ENCODE measurements at places on chromosomes 1 and 21. TPM values are rescaled to one million over a fixed set of nuclear protein-coding genes. Genes with fewer than 3 reads are reported as not detected.

Gene PCP4L1
- 1.2 TPM for total RNA-seq

DNA sequence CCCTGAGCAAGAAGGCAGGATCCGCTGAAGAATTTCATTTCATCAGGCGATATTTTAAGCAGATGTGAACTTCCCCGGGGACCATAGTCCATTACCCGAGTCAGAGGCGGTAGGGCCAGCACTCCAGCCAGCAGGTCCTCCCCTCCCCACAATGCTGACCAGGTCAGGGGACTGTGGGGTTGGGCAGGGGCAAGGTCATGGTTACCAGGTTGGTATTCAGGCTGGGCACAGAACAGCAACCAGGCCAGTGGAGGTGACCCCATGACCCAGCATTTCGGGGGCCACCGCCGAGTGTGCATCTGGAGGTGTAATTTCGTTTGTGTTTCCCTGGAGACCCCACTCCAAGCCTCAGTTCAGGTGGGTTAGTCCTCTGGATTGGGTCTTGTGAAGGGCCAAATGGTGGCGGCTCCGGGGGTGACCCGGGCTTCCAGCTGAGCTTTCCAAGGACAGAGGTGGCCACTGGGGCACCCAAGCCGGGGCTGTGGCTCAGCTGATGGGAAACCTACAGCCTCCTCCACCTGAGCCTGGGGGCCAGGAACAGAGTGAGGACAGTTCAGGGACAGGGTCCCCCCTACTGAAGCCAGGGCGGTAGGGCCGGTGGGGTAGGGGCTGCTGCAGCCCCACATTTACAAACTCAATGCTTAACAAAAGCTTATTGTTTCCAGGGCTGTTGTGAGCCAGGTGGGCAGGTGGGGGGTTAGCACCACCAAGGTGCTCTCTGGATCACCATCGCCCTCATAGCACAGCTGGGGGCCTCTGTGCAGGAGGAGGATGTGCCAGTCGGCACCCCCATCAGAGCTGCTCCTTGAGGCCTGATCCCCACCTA lies 2.8 kb downstream of the PRDM16 start:
- no peaks in the 10 kb centered on the region for H3K36me3 ChIP-seq
- no peak overlapping the region for H3K4me3 ChIP-seq
- no peaks in the 10 kb centered on the region for H3K4me1 ChIP-seq
- no peak overlapping the region for H3K27ac ChIP-seq
- peaks cover 6% of the 10 kb centered on the region for H3K27me3 ChIP-seq

GRCh38 chr21:32141318-32141633 lies 137.6 kb downstream of the MIS18A start:
- no peaks in the 10 kb centered on the region for H3K4me1 ChIP-seq
- no peak overlapping the region for H3K27ac ChIP-seq

Gene SLAMF6
- total RNA-seq: 48.8 TPM

Gene TRIM67
- not detected for total RNA-seq

DNA sequence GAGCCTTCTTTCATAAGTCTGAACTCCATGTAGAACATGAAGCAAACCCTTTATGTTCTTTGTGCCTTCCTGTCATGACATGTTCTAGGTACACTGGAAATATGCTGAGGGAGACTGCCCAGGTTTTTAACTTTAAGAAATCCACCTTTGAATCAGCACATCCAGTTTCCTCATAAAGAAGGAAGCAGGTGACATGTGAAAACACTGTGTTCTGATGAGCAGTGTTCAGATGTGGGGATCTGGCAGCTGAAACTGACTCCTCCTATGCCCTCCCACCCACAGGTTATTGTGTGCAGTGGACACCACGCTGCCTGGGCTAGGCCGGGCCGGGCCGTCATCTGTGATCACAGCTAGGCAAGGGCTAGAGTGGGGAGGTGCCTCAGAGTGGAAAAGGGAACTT lies 51.1 kb downstream of the CNN3 start:
- no peaks in the 10 kb centered on the region for H3K27me3 ChIP-seq
- peaks cover 7% of the 10 kb centered on the region for H3K4me1 ChIP-seq
- no peaks in the 10 kb centered on the region for H3K36me3 ChIP-seq

DNA sequence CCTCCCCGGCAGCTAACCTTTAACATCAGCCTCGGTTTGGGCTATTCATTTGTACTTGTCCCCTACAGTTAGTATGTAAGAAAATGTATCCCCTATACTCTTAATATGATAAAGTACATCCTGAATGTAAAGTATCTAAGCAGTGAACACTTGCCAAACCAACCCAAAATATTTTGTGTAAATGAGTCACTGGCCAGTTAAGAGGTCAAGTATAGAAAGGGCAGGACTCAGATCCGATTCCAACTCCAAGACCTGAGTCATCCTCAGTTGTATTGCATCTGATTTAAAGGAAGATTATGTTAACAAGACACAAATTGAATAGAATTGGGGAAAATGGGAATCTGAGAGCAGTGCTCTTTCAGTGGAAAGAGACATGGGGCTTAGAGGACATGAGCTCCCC lies 84.4 kb downstream of the CD58 start:
- DNase-seq: no peak
- no peaks in the 10 kb centered on the region for H3K27me3 ChIP-seq
- H3K4me1 ChIP-seq: peaks cover 11% of the 10 kb centered on the region
- H3K4me3 ChIP-seq: no peak overlapping the region
- no peak overlapping the region for H3K27ac ChIP-seq

GRCh38 chr1:195939844-195940243 lies 668.4 kb downstream of the KCNT2 start:
- no peaks in the 10 kb centered on the region for H3K27me3 ChIP-seq
- H3K36me3 ChIP-seq: no peaks in the 10 kb centered on the region
- H3K4me3 ChIP-seq: no peak overlapping the region
- no peak overlapping the region for H3K27ac ChIP-seq
- no peaks in the 10 kb centered on the region for H3K4me1 ChIP-seq

DNA sequence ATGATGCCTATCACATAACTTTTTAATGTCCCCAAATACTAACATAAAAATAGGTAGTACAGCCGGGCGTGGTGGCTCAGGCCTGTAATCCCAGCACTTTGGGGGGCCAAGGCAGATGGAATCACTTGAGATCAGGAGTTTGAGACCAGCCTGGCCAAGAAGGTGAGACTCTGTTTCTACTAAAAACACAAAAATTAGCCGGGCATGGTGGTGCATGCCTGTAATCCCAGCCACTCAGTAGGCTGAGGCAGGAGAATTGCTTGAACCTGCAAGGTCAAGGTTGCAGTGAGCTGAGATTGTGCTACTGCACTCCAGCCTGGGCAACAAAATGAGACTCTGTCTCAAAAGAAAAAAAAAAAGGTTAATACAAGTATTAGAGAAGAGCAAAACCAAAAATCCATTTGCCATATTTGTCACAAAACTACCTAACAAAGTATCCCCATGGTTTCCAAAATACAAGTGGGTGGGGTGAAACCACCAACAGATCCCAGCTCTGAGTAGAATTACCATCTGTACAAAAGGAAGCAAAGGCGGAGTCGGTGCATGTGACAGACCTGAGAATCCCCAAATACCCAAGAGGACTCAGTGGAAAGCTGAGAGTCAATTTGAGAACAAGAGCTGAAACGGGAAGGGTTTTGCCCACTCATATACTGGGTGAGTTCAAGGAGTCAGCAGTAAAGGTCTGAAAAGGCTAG lies 113.2 kb downstream of the TOMM20 start:
- peaks cover 98% of the 10 kb centered on the region for H3K4me1 ChIP-seq
- DNase-seq: peak; percentile 71
- H3K4me3 ChIP-seq: peak overlapping the region; percentile 62
- H3K27me3 ChIP-seq: no peaks in the 10 kb centered on the region
- H3K36me3 ChIP-seq: peaks cover 19% of the 10 kb centered on the region

- peak; percentile 84 for DNase-seq
- peaks cover 9% of the 10 kb centered on the region for H3K27me3 ChIP-seq
These were observed 48.0 kb upstream of the SLC19A1 start for GRCh38 chr21:45590246-45590725.

Gene LCE1E
- not detected for total RNA-seq

GRCh38 chr1:3312898-3313575 lies 141.4 kb upstream of the ARHGEF16 start:
- H3K4me3 ChIP-seq: peak overlapping the region; percentile 40
- H3K36me3 ChIP-seq: peaks cover 5% of the 10 kb centered on the region
- peak; percentile 81 for DNase-seq
- H3K4me1 ChIP-seq: peaks cover 10% of the 10 kb centered on the region
- no peak overlapping the region for H3K27ac ChIP-seq

Gene S100A14
- 0.26 TPM for total RNA-seq

- no peak overlapping the region for H3K27ac ChIP-seq
- H3K4me1 ChIP-seq: no peaks in the 10 kb centered on the region
- peak; percentile 78 for DNase-seq
- H3K27me3 ChIP-seq: peaks cover 27% of the 10 kb centered on the region
- H3K4me3 ChIP-seq: no peak overlapping the region
- no peaks in the 10 kb centered on the region for H3K36me3 ChIP-seq
These were observed 6.7 kb upstream of the HUNK start for GRCh38 chr21:31866077-31866511.

Gene ZFP69
- total RNA-seq: 8.4 TPM

Gene CDCA8
- 94.0 TPM for total RNA-seq

All from activated T-cell treated with anti-CD3 and anti-CD28 coated beads, Interleukin-2, amount 50 U/mL, for 72 hours (primary cell).